ENCODE measurements at places on chromosomes 1 and 21. TPM values are rescaled to one million over a fixed set of nuclear protein-coding genes. Genes with fewer than 3 reads are reported as not detected.

Gene SLC66A1
- total RNA-seq = 10.7 TPM

Gene ATAD3B
- 19.4 TPM for total RNA-seq

Gene OR2L2
- not detected for total RNA-seq

Gene RHD
- 0.20 TPM for total RNA-seq

- DNase-seq = no peak
These were observed 150.3 kb downstream of the ZSCAN20 start for GRCh38 chr1:33622757-33623156.

Gene NPHS2
- total RNA-seq = not detected

- DNase-seq = peak; percentile 61
These were observed 33.3 kb downstream of the RCC2 start for GRCh38 chr1:17405898-17406759.

Gene IVL
- total RNA-seq = not detected

DNA sequence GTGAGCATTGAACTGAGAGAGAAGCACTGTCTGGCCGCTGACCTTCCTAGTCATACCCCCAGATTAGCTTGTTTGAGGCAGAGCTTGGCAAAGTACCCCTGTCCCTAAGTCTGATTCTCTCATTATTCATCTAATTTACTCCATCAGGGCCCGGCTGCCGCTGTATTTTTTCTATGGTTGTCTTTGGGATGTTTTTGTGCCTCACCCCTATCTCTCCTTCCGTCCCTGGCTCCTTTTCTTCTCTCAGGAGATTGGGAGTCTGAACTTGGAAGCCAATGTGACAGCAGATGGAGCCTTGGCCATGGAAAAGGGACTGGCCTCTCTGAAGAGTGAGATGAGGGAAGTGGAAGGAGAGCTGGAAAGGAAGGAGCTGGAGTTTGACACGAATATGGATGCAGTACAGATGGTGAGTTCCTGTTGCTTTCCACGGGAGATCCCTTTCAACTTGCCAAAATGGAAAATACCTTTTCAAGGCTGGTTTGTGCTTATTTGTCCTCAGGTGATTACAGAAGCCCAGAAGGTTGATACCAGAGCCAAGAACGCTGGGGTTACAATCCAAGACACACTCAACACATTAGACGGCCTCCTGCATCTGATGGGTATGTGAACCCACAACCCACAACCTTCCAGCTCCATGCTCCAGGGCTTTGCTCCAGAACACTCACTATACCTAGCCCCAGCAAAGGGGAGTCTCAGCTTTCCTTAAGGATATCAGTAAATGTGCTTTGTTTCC lies 53.9 kb downstream of the LAMC2 start:
- no peak for DNase-seq

Gene ZBTB18
- 13.9 TPM for total RNA-seq

DNA sequence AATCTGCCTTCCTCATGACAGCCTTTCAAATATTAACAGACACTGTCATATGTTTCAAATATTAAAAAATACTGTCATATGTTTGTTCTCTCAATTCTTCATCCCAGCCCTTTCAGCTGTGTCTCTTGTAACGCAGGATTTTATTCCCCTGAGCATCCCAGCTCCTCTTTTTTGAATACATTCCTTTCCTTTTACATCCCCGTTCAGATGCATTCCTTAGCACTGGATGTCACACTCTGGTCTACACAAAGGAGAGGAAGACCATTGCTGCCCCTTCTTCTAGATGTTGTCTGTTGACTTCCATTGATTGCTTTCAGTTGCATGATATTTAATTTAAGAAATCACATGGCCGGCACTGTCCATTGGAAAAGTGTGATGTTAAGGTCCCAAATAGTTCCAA lies 117.4 kb upstream of the PAXBP1 start:
- DNase-seq = no peak

Gene GNAT2
- total RNA-seq = under 0.01 TPM

DNA sequence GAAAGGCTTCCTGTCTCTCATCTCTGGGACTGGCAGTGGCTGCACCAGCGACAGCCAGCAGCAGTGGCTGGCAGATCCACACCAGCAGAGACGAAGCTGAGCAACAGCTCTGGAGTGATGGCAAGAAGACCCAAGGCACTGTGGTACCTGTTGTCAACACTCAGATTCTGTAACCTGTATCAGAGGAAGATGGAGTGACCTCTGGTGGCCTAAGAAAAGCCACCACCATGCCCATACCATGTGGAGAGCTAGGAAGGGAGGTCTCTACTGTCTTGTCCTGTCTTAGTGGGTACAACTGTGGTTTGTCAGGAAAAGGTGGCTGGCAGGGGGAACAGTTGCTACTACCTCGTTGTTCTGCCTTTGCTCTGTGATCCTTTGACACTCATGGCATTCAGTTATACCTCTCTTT lies 22.5 kb upstream of the RHBDL2 start:
- peak; percentile 3 for DNase-seq

- peak; percentile 36 for DNase-seq
These were observed 26.8 kb upstream of the NCAM2 start for GRCh38 chr21:20971296-20971921.

GRCh38 chr21:26170471-26171257 lies at the start of gene APP:
Gene APP (minus strand): TSS chr21:26170770. CDS start chr21:26170620, 150 bp downstream.
- DNase-seq = peak; percentile 81

DNA sequence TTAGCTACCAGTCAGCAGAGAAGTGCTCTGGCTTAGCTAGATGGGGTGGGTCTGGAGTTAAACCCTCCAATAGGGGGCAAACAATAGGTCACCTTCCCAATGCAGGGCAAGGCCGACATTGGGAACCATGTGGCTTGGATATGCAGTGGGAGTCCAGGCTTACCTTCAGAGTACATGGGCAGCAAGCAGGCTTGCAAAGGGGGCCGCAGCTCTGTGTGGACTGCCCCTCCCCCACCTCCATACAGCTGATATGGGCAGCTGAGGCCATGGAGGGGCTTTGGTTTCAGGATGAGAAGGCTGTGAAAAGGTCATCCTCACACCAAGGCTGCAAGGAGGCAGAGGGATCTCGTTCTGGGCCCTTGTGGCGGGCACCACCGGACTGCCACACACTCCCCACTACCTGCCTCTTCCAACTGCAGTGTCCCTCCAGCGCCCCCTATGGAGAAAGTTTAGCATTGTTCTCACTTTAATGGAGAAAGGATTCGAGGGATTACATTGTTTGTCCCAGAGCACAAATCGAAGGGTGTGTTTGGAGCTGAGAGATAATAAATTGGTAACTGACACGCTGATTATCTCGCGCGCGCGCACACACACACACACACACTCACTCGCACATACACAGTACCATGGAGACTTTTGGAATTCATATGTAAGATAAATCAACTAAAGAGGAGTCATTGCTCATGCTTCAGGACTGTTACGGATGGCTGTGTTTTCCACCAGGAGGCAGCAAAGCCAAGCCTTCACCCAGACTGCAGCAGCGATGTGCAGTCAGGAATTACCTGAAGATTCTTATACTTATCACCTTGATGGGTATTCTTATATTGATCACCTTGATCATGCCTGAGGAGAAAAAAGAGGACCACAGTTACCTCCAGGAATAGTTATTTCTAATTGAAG lies 7.0 kb upstream of the SMCP start:
- DNase-seq = peak; percentile 26

DNA sequence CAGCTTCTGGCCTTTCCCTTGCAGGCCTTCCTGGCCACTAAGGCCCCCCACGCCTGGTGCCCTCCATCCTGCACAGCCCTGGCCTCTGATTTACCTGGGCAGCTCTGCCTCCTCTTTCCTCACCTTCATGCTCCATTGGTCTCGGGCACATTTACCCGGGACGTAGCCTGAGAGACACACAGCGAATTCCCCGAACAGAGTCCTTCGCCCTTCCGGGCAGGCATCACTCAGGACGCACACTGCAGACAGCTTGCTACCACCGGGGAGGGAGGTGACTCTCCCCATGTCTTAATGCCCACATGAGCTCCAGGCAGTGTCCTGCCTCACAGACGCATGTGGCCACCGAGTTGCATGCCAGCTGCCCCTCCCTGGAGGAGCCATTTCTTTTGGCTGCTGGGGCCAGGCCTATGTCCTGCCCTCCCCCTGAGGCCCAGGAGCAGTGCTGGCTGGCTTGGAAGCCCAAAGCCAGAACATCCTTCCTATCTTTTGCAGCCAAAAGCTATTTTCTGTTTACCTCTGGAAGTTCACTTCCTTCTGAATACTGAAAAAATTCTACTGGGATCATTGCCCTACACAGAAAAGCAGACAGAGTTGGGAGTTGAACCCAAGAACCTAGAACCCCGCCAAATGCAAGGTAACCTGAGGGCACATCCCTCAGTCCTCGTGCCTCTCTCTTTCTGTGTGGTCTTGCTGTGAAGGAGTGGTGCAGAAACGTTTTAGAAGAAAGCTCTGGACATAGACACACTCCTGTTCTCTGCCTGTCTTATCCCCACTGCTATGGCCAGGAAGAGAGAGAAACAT lies 209.5 kb downstream of the TOMM20 start:
- peak; percentile 93 for DNase-seq

- DNase-seq = no peak
These were observed 136.2 kb downstream of the ZBTB18 start for GRCh38 chr1:244187310-244187709.

DNA sequence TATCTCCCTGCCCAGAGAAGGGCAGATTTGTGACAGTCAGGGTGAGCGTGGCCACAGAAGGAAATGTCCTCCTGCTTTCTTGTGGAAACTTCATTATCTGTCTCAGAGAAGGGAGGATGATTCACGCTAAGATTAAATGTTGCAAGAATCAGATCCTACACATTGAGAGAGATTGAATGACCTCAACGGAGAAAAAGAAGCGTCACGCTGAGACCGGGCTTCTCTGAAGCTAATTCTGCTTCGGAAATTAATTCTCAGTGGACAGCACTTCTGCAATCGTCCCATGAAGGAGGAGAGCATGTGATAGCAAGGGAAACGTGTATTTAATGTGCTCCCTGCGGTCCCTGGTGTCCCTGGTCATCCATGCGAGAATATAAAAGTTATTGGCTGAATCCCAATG lies 19.8 kb upstream of the C1orf21 start:
- DNase-seq = no peak

DNA sequence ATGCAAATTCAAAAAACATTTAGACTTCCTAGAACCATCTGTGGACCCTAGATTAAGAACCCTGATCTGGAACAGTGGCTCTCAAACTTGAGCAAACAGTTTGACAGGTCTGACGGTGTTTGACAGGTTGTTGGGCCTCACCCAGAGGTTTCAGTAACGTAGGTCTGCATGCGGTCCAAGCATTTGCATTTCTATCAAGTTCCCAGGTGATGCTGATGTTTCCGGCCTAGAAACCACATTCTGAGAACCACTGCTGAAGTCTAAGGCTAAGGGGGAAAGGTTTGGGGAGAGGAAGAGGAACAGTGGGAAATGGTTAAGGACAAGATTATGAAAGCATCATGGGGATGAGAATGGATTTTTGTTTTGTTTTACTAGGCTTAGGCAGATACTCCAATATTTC lies 48.6 kb downstream of the MDM4 start:
- no peak for DNase-seq

- peak; percentile 80 for DNase-seq
These were observed 3.5 kb downstream of the FMO2 start for GRCh38 chr1:171188388-171189266.

DNA sequence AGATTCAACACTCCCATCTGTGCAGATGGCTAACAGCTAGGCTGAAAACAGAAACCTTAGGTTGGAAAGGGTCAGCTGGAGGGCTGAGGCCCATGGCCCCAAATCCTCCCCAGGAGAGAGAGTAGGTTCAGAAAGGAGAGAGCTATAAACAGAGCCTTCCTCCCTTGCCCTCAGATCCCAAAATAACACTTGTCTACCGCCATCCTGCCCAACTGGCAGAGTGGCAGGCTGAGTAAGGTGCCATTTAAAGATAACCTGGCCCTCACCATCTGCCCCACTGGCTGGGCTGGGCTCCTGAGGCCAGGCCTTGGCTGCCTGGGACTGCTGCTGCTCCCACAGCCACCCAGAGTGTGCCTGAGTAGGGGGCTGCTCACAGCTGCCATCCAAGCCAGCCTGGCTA lies 4.3 kb upstream of the SHISA4 start:
- DNase-seq = no peak

DNA sequence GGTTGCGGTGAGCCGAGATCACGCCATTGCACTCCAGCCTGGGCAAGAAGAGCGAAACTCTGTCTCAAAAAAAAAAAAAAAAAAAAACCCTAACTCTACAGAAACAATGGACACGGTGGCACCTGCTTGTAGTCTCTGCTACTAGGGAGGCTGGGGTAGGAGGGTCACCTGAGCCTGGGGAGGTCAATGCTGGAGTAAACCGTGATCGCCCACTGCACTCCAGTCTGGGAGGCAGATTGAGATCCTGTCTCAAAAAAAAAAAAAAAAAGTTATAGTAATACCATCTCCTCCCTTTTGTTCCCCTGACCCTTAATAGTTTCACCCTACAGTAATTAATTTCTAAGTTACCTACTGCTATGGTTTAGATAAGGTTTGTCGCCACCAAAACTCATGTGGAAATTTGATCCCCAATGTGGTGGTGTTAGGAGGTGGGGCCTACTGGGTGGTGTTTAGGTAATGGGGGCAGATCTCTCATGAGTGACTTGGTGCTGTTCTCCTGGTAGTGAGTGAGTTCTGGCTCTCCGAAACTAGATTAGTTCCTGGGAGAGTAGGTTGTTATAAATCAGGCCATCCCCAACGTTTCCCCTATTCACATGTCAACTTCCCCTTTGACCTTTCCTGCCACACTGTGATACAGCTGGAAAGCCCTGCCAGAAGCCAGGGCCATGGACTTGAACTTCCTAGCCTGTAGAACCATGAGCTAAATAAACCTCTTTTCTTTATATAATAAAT lies 9.8 kb downstream of the FBXO42 start:
- DNase-seq = no peak

All from lung microvascular endothelial cell (primary cell).